ENCODE measurements at places on chromosomes 7 and 10.

GRCh38 chr10:119029613-119030420 is at the start of gene NANOS1:
NANOS1 (plus strand) TSS chr10:119029714; CDS start chr10:119029802, 88 bp downstream.
- DNase-seq: no peak

- no peak for DNase-seq
These were observed 127.9 kb upstream of the EEPD1 start for GRCh38 chr7:36025190-36025589.

- DNase-seq: no peak
These were observed 29.9 kb downstream of the ERLIN1 start for GRCh38 chr10:100155936-100156335.

DNA sequence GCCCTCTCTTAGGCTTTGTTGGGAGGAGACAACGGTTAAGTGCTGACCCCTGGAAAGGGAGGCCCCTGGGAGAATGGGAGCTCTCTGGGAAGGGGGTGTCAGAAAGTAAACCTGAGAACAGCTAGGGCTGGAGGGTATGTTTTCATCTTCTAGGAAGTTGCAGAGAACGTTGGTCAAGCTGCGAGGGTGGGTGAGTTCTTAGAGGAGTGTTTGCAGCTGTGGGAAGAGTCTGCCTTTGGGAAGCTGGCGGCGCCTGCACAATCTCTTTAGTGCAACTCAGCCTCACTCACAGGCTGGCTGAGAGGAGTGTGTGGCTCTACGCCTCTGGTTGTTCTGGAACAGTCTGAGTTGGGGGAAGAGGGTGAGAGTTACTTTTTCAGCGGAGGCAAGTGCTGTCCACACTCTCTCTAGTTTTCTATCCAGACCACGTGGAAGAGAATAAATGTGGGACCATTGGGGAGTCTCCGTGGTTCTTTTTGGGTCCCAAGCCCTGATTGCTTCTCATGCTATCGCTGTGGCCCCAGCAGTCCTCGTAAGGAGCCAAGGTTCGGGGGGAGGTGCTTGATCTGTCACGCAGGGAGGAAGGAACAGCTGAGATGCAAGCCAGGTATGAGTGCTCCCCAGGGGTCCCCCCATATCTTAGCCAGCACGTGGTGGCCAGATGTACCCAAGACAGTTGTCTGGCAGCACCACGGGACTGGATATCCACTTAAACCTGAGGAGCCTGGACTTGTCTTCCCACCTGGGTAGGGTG is 237.2 kb downstream of the BUB3 start:
- no peak for DNase-seq

GRCh38 chr10:5163487-5163886 is 21.5 kb downstream of the AKR1C8 start:
- DNase-seq: no peak

- no peak for DNase-seq
These were observed 135.5 kb downstream of the ZNF22 start for GRCh38 chr10:45136256-45136655.

DNA sequence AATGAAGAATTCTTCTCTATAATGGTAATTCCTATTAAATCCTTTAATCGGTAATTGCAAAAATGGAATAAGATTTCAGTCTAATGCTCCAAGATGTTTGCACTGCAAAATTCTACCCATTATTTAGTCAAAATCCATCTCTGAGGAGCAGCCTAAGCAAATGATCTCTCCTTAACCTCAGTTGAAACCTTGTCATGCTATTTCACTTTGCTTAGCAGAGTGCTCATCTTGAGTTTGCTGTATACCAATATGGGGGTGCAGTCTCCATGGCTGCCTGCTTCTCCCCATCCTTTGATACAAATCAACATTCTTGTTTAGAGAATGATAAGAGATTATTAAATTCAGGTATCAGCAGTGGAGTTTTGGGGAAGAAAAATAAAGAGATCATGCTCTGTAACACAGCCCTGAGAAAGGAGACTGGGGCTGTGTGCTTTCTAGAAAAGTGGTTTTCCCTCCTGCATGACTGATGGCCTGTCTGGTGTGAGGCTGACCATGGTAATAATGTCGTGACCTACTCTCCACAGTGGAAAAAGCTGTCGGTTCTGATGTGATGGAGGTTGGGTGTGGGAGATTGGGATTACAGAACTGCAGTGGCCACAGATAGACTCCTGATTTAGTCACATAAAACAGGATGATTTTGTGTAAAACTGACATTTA is 982.1 kb downstream of the NRG3 start:
- no peak for DNase-seq

- no peak for DNase-seq
These were observed at the start of gene POU6F2 for GRCh38 chr7:38977685-38978084. POU6F2 (plus strand) TSS chr7:38977909; CDS start chr7:38977954, 45 bp downstream.

DNA sequence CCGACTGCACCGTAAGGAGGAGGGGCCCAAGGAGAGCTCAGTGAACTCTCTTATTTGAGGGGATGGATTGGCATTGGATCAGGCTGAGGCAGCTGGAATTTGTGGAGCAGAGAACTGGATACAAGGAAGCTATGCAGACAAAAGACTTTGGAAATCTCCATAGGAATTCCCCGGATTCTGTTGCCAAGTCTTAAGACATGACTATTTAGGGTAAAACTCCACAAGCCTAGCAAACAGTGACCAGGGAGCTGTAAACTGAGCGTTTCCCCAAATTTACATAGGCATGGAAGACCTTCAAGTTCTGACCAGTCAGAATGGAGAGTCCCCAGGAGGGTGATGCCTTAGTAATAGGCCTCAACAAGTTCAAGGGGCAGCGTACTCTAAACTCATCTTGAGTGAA is 82.5 kb upstream of the PCBD1 start:
- no peak for DNase-seq

DNA sequence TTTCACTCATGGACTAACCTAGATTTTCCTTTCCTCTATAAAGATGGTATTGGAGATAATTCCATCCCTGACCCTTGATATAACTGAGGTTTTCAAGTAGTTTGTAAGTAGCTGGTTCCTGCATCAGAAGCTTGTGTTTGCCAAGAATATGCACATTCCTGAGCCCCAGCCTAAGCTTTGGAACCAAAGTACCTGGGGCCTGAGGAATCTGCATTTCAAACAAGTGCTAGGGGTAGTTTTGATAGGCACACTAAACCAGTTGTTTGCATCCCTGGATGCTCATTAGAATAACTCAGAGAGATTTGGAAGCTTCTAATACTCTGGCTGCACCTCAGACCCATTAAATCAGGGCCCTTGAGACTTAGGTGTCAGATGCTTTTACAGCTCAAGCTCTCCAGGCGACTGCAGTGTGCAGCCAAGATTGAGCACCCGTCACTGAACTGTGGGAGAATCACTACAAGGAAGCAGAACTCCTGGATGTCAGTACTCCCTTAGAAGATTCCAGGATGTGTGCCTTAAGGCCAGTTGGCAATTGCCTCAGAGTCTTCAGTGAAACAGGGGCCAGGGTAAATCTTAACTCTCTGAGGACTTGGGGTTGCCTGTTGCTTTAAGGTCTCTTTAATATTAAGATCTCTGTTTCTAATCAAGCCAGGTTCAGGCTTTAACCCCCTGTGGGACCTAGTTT is 565.0 kb downstream of the REEP3 start:
- DNase-seq: no peak
